SK-N-SH (cell line): ENCODE measurements at places on chromosomes 4 and X. TPM values are rescaled to one million over a fixed set of nuclear protein-coding genes. Genes with fewer than 3 reads are reported as not detected.

DNA sequence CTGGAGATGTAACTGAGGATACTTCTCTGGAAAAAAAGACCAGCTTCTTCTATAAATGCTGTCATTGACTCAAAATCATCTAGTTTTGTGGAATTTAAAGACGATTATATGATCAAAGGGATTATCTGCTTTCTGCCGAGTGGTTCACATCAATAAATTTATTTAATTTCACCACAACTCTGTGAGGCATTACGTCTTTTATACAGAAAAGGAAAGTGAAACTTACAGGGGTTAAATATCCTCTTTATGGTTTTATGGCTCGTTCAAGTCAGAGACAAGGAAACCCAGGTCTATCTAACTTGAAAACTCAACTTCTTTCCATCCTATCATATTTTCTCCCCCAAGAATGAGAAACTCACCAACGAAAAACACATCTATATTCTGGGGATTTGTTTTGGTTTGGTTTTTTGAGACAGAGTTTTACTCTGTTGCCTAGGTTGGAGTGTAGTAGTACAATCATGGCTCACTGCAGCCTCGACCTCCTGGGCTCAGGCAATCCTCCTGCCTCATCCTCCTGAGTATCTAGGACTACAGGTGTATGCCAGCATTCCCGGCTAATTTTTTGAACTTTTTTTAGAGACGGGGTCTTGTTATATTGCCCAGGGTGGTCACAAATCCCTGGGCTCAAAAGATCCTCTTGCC lies 377.9 kb upstream of the EMCN start:
- no peak for DNase-seq

DNA sequence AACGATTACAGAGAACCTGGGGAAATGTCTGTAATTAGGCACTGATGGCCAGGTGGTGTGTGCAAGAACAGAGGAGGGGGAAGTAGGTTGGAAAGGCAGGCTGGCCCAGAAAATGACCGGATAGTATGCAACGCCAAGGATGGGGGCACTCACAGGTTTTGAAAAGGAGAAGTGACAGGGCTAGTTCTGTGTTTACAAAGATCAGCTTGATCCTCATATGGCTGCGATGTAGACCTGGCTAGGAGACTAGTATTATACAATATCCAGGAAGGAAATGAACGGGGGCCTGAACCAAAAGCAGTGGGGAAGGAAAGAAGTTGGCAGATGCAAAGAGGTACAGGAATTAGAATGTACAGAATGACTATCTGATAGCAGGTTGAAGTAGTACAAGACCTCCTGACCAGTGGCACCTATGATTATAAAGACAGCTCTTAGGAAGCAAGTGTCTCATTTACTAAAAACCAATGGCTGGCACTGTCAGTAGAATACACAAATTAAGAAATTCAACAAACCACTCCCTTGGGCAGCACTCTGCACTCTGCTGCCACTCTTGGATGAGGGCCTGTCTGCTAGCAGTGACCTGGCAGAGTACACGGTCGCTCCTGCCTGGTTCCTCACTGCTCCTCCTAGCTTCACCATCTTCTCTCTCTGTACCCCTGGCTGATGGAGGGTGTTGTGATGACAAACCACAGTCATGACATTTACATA lies 14.1 kb downstream of the MFAP3L start:
- no peak for DNase-seq

DNA sequence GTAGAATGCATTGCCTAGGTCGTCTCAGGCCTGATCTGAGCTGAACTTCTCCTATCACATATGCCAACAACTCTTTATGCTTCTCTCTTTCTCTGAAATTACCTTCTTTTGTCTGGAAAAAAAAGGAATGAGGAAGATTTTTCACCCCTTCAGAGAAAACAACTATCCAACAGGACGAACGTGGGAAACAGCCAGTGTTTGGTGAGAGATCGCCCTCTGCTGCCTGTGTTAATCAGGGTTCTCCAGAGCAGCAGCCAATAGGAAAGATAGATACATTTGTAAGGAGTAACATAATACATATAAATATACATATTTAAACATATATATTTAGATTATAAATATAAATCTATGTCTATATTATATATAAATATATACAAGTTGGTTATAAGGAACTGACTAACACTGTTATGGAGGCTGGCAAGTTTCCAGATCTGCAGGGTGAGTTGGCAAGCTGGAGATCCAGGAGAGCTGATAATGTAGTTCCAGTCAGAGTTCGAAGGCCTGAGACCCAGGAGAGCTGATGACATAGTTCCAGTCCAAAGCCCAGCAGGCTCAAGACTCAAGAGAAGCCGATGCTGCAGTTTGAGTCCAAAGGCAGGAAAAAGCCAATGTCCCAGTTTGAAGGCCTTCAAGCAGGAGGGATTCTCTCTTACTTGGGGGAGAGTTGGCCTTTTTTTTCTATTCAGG lies 13.3 kb downstream of the CETN2 start:
- peak; percentile 43 for DNase-seq

GRCh38 chr4:159495515-159496236 lies 392.8 kb downstream of the RAPGEF2 start:
- DNase-seq, result no peak

GRCh38 chr4:88928852-88929251 lies 128.1 kb downstream of the FAM13A start:
- no peak for DNase-seq

DNA sequence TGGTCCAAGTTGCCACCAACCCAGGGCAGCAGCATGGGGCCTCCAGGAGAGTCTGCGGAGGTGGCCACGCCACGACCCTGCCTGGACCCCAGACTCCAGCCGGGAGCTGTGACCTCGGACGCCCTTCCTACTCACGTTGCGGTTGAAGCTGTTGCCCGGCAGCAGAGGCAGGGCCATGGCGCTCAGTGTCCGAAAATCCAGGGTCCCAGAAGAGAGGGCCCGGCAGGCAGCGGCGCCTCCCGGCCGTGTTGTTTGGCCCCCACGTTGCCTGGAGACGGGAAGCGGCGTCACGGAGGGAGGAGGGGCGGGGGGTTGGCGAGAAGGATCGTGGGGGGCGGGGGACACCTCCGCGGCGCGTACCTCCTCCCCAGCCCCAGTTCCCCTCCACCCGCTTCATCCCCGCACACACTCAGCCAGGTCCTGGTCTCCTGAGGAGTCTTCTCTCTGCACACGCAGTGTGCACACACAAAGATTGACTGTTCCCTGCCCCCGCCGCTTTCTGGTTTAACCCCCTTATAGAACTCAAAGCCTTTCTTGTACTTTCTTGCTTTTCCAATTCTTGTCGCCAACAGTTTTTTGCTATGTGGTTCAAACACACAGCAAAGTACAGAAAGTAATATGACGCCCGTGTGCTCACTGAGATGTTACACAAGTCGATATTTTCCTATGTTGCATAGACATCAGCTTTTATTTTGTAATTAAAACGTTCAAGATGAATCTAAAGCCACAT lies at the start of gene EFHC2:
TSS of gene EFHC2 (minus strand) at position 261 of the 730 bp plus-strand sequence. CDS start at position 177, 84 bp downstream.
- DNase-seq, result peak; percentile 60

- DNase-seq, result no peak
These were observed 318.6 kb downstream of the OPHN1 start for GRCh38 chrX:68114573-68115129.

- DNase-seq, result no peak
These were observed 272.0 kb upstream of the HAND2 start for GRCh38 chr4:173801876-173802661.

- no peak for DNase-seq
These were observed 15.0 kb downstream of the TTC29 start for GRCh38 chr4:146930673-146931072.

DNA sequence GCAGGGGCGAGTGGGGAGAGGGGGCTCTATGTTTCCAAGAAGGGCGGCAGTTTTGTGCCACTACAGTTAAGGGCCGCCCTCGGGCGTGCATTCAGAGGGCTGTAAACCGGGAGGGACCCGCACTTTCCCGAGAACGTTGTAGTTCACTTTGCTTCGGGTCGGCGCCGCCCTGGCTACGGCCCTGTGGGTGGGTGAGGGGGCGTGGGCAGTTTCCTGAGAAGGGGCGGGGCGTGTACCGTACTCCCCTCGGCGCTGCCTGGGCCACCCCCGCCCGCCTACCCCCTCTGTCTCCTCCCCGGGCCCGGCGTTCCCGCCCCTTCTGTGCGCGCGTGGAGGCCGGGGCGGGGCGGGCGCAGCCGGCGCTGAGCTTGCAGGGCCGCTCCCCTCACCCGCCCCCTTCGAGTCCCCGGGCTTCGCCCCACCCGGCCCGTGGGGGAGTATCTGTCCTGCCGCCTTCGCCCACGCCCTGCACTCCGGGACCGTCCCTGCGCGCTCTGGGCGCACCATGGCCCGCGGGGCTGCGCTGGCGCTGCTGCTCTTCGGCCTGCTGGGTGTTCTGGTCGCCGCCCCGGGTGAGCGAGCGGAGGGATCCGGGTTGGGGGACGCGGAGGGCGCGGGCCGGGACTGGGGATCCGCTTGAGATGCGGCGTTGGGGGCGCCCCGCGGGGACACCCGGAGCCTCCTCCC lies at the start of gene CD99:
TSS of gene CD99 (plus strand) at position 440 of the 687 bp plus-strand sequence. CDS start at position 506, 66 bp downstream.
- DNase-seq, result peak; percentile 90

GRCh38 chr4:77854431-77855111 lies 8.1 kb upstream of the MRPL1 start:
- no peak for DNase-seq

GRCh38 chr4:121989715-121990114 lies 37.9 kb upstream of the TRPC3 start:
- no peak for DNase-seq

GRCh38 chr4:133624744-133625143 lies 475.6 kb downstream of the PCDH10 start:
- DNase-seq, result no peak

DNA sequence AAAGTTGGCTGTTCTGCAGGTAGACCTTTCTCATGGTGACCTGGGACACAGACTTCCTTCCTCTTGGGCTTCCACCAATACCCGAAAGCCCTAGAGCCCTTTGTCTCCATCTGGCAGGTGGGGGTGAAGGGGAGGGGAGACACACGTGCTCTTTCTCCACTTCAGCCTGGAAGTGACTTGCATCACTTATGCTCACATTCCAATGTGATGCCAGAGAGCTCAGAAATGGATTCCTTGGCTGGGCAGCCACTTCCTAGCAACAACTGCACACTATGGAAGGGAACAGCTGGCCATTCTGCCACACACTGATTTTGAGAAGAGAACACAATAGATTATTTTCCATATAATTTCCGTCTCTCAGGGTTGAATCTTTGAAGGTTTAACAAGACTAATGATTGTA lies 36.3 kb downstream of the C4orf51 start:
- DNase-seq, result no peak

GRCh38 chrX:131565909-131566308 lies 22.0 kb downstream of the OR13H1 start:
- no peak for DNase-seq

- no peak for DNase-seq
These were observed 20.0 kb downstream of the HCCS start for GRCh38 chrX:11131146-11131545.

GRCh38 chr4:127881563-127881864 lies 821 bp downstream of the PLK4 start:
- DNase-seq, result no peak

DNA sequence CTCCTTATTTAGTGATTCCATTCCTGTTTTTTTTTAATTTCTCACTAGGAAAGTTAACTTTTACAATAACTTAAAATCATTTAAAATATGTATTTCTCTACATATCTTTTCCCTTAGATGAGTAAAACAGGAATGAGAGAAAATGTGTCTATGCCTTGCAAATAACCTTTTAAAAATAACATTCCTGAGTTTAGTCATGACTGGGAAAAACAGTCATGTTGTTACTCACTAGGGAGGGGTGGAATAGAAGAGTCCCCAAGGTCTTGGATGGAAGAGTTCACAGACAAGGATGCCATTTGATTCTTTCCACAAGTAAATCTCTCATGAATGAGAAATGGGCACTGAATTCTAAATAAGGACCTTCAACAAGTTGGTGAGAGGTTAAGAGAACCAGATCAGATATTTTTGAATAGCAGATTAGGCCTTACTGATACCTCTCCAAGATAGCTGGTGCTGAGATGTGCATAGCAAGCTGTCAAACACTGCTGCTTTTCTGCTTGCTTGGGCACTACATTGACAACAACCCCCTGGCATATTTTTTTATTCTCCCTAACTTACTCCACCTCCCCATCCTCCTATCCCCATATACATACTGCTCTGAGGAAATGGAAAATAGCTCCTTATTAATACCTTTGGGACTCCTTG lies 25.1 kb downstream of the UGDH start:
- DNase-seq, result no peak

DNA sequence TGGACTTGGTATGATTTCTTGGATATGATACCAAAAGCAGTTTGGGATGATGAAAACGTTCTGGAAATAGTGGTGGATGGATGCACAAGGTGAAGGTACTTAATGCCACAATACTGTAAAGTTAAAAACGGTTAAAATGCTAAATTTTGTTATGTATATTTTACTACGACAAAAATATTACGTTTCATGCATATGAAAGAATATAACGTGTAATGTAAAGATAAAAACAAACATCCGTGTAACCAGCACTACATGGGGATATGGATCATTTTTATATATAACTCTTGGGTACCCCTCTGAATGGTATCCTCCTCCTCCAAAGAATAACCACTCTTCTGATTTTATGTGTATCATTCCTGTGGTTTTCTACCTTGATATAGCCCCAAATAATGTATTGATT lies 862 bp upstream of the CENPU start:
- no peak for DNase-seq

GRCh38 chrX:143853488-143853887 lies 30.4 kb upstream of the UBE2NL start:
- DNase-seq, result no peak

- no peak for DNase-seq
These were observed 40.8 kb downstream of the HCCS start for GRCh38 chrX:11151799-11152559.

DNA sequence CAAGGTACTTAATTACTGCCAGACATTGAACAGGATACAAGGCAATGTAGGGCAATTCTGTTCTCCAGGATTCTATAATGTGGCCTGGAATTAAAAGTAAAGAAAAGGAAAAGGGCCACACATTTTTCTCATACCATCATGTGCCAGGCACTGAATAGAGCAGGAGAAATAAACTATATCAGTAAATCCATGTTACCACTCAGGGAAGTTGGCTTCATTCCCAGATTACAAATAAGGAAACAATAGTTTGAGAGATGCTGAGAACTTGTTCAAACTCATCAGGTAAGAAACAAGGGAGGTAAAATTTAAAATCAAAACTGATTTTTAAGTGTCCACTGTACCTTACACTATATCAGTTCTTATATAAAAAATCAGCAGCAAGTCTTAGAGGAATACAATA lies 645.0 kb upstream of the ATOH1 start:
- no peak for DNase-seq

UGT2B11 gene
- not detected in 2 replicates for polyA plus RNA-seq

PRSS12 gene
- 134 and 137 TPM in 2 replicates for polyA plus RNA-seq

TEX13D gene
- not detected in 2 replicates for polyA plus RNA-seq

MID1 gene
- 8.5 and 10.4 TPM in 2 replicates for polyA plus RNA-seq

PTCHD1 gene
- polyA plus RNA-seq, result not detected in 2 replicates

F8 gene
- polyA plus RNA-seq, result 2.5 and 4.2 TPM in 2 replicates

CPZ gene
- polyA plus RNA-seq, result not detected in 2 replicates

NXF3 gene
- 0.16 and 0.20 TPM in 2 replicates for polyA plus RNA-seq

PRRG3 gene
- not detected in 2 replicates for polyA plus RNA-seq

ARHGAP10 gene
- 12.0 and 15.1 TPM in 2 replicates for polyA plus RNA-seq

MSX1 gene
- polyA plus RNA-seq, result 1.5 and 2.1 TPM in 2 replicates
